ENCODE measurements at places on chromosomes 4 and X.

GRCh38 chr4:87804871-87805270 is 5.5 kb downstream of the IBSP start:
- DNase-seq: no peak

GRCh38 chr4:152392079-152392478 is 143.8 kb downstream of the FBXW7 start:
- no peak for DNase-seq

DNA sequence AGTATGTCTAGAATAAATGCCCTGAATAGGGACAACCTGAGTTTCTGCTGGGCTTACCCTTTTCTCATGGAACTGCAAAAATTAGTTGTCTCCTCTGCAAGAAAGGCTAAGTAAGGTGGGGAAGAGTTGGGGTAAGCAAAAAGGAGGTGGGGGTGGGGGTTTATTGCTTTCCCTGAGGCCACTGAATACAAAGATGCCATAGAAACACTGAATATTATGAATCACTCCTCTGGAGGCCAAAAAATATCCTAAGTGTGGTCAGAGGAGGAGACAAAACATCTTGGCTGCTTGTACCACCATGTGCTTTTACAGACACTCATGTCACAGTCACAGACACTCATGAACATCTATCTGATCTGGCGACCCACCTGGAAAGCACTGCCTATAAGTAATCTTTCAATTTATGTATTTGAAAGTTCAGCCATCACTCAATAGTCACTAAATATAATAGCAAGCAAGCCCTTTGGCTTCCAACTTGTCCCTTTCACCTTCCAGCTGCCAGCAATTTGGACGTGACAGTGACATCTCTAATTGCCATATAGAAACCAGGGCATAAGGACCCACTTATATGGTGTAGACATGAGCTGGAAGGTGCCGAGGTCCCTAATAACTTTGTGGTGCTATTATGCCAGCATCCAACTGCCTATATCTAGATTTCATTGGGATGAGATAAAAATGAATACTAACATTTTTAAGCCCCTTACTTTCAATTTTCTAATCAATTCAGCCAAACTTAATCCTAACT is 122.7 kb upstream of the CBR4 start:
- DNase-seq: no peak

DNA sequence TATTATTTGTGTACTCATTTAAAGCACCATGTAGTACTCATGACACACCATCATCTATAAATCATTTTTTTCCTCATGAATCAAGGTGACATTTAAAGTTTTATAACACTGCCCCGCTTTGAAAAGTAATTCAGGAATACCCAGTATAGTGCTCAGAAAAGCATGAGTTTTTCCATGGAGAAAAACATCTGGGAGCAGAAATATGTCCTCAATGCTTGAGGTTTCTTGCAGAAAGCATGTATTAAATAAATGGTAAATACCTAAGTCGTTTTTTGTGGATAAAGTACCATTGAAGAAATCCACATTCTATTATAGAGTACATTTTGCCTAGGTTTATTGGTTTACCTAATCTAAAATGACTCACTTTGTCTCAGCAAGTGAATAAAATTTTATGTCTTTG is 66.2 kb downstream of the UBA6 start:
- no peak for DNase-seq

GRCh38 chr4:75048208-75048879 is 115.4 kb downstream of the PARM1 start:
- no peak for DNase-seq

GRCh38 chr4:4919927-4920326 is 60.5 kb downstream of the MSX1 start:
- no peak for DNase-seq

DNA sequence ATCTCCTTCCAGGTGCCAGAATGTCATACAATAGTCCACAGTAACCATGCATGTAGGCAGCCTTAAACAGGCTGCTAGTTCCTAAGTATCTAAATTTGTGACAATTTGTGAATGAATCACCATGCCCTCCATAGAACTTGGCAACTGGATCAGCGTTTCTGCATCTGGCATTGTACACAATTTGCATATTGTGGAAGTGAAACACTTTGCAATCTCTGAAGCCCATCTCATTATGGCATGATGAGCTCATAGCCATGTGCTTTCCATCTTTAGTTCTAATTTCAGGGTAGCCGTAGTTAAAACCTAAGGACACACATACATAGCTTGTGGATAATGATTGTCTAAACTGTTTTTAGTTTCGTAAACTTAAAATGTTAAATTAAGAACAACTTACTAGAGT is 573.6 kb downstream of the PPP4R3C start:
- DNase-seq: no peak

- DNase-seq: no peak
These were observed 33.5 kb upstream of the PRRG1 start for GRCh38 chrX:37315511-37316248.

Measured in activated gamma-delta T cell (primary cell).